ENCODE measurements at places on chromosomes 3 and 15. TPM values are rescaled to one million over a fixed set of nuclear protein-coding genes. Genes with fewer than 3 reads are reported as not detected.

The TGM5 gene
- not detected for total RNA-seq

The GALNT15 gene
- 0.04 TPM for total RNA-seq

The IL5RA gene
- not detected for total RNA-seq

The ZBTB20 gene
- total RNA-seq = 0.70 TPM

The REC114 gene
- not detected for total RNA-seq

The PLSCR5 gene
- not detected for total RNA-seq

The PLA2G4F gene
- not detected for total RNA-seq

The CCR8 gene
- 0.64 TPM for total RNA-seq

The CHDH gene
- total RNA-seq = 8.2 TPM

The RARB gene
- 0.22 TPM for total RNA-seq

The MEGF11 gene
- 1.2 TPM for total RNA-seq

The GNAT1 gene
- not detected for total RNA-seq

The MRAS gene
- 10.9 TPM for total RNA-seq

The MAP2K1 gene
- total RNA-seq = 50.4 TPM

The C3orf20 gene
- not detected for total RNA-seq

The CACNA1D gene
- total RNA-seq = 1.9 TPM

The IQCH gene
- 1.9 TPM for total RNA-seq

The SOX2 gene
- 316 TPM for total RNA-seq

The IGSF10 gene
- 0.13 TPM for total RNA-seq

The SAMD7 gene
- not detected for total RNA-seq

The GOLGA6D gene
- 0.37 TPM for total RNA-seq

The PTX3 gene
- total RNA-seq = 0.11 TPM

The A4GNT gene
- not detected for total RNA-seq

The TMEM108 gene
- 3.5 TPM for total RNA-seq

The EXD1 gene
- total RNA-seq = not detected

The MESP1 gene
- total RNA-seq = not detected

The GOLGA8O gene
- not detected for total RNA-seq

The TLR9 gene
- not detected for total RNA-seq

The FBXO40 gene
- 0.15 TPM for total RNA-seq

The ZBED2 gene
- total RNA-seq = not detected

The C3orf22 gene
- total RNA-seq = not detected

The IL1RAP gene
- total RNA-seq = 5.4 TPM

The ZNF619 gene
- total RNA-seq = 4.3 TPM

The MYRIP gene
- 2.2 TPM for total RNA-seq

The CLDN16 gene
- total RNA-seq = not detected

The MBD4 gene
- 41.0 TPM for total RNA-seq

The EPHA3 gene
- total RNA-seq = 0.59 TPM

The TRH gene
- not detected for total RNA-seq

The ANKUB1 gene
- not detected for total RNA-seq

The TRPM1 gene
- not detected for total RNA-seq

The CRYBG3 gene
- total RNA-seq = 5.9 TPM

The OIP5 gene
- total RNA-seq = 30.9 TPM

The SCAANT1 gene
- total RNA-seq = not detected

The EOMES gene
- 1.7 TPM for total RNA-seq

The GP9 gene
- not detected for total RNA-seq

The TYRO3 gene
- 118 TPM for total RNA-seq

The SYNM gene
- total RNA-seq = 1.8 TPM

The TARS3 gene
- total RNA-seq = 14.9 TPM

The EID1 gene
- 112 TPM for total RNA-seq

The CPLX3 gene
- total RNA-seq = not detected

The DNAH12 gene
- total RNA-seq = not detected

The SHC4 gene
- 0.26 TPM for total RNA-seq

The TRAT1 gene
- total RNA-seq = not detected
